ENCODE measurements at places on chromosomes 3 and 15.
A peak's percentile ranks its signal among the peaks of the same experiment; 100 is the strongest.

- no peak for DNase-seq
These were observed 60.5 kb downstream of the IGF2BP2 start for GRCh38 chr3:185764163-185764979.

DNA sequence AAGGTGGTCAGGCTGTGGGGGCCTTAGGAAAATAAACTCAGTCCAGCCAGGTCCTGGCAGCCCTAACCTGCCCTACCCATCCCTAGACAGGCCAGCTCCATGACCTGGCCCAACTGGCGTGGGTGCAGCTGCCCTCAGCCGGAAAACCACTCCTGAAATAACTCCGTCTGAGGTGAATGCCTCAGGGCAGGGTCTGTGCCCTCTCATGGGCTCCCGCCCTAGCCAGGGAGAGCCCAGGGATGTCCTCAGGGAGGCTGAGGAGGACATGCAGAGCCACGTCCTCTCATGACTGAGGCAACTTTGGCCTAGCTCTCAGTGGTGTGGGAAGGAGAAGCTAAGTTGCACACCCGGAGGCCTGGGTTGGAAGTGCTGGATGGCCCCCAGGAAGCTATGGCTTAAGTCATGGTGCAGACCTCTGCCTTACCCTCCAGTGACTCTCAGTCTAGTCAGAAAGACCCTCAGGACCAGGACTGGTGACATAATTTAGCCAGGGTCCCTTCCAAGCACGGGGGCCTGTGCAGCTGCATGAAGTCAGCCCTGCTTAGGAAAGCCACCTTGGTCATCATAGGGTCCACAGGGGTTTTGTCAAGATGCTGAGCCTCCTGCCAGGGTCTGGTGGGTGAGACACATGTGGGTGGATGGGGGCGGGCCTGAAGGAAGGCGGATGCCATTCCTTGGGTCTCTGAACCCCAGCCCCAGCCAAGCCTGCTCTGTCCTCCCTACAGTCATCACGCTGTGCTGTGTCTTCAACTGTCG is 7.4 kb downstream of the TMIE start:
- DNase-seq: peak; percentile 37

DNA sequence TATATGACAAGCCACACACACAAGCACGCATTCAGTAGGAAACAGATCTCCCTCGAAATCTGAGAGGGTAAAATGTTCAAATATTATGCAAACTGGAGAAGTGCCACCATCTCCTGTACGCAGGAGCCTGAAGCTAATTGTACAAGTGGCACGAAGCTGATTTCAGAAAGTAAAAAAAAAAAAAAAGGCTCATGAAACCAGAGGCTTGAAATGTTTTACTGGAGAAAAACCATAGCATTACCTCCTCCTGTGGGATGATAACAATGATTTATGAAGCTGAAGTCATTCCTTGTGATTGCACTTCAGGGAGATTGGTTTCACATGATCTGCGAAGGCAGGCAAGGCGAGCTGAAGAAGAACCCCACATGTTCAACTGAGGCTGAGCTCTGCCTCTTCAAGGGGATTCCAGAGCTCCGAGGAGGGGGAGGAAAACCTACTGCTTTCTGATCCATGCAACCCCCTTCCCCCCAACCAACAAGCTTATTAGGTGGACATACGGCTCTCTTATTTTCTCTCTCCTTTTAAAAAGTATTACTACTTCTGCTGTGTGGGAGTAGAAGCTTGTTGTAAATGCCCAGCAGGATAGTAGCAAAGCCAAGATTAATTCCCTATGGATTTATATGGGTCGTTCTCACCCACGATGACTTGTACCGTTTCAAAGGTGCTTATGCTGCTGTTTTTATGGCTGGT is 101.1 kb downstream of the GREM1 start:
- no peak for DNase-seq

DNA sequence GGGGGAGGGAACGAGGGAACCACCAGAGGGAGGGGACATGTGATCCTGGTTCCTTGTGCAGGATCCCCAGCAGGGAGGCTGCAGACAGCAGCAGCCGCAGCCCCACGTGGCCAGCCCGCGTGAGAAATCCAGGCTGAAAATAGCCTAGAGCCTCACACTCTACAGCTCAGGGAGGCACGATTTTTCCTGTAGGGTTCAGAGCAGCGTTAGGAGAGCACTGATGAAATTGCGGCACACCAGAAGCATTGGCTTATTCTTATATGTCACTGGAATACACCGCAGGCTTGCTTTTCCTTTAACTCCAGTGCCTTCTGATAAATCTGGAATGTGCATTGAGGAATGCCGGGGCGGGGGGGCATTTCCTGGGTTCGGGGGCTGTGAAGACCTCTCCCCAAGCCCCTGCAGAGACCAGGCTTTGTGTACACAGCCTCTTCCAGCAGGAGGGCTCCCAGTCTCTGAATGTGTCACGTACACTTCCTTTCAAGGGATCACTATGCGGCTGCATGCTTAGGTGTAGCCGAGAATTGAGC is 193.0 kb downstream of the ATP10A start:
- peak; percentile 60 for DNase-seq

GRCh38 chr3:47347217-47347801 is 33.5 kb upstream of the PTPN23 start:
- no peak for DNase-seq

Data from right forelimb (tissue), 1 donor.